ENCODE measurements at places on chromosomes 4 and X.
A peak's percentile ranks its signal among the peaks of the same experiment; 100 is the strongest.

DNA sequence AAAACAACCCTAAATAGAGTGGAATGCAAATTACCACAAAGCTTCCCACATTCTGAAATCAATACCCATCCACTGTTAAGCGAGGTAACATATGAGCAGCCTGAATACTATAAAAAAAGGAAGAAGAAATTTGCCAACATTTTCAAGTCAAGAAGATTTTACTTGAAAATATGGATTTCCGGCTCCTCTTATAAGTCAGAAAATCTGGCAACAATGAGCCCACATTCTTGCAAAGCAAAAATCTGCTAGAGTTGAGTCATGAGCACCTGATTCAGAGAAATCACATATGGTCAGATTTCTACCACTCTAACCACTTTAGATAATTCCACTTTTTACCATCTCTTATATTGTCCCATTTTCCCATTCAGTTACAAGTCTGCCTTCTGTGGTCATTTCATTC is 395.7 kb downstream of the DTHD1 start:
- no peak for DNase-seq

GRCh38 chr4:88897180-88897579 is 159.8 kb downstream of the FAM13A start:
- DNase-seq: no peak

DNA sequence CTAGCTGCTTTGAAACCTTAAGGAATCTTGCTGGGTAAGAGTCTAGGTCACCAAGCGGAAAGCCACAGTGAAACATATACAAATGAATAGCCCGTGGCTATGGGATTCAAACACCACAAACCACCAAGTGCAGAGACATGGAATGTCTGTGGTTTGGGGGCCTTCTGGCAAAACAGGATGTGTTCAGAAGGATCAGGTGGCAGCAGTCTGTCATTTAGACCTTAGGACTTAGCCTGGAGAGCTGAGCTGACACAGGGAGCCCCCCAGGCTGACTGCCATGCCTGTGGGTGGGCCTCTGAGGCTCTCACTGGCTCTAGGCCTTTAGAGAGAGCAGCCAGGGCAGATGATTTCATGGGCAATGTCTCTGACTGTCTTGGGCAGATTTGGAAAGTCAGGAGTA is 225.6 kb downstream of the FBXW7 start:
- peak; percentile 31 for DNase-seq

- DNase-seq: no peak
Measured at GRCh38 chr4:6727943-6728250, 11.9 kb downstream of the BLOC1S4 start.

DNA sequence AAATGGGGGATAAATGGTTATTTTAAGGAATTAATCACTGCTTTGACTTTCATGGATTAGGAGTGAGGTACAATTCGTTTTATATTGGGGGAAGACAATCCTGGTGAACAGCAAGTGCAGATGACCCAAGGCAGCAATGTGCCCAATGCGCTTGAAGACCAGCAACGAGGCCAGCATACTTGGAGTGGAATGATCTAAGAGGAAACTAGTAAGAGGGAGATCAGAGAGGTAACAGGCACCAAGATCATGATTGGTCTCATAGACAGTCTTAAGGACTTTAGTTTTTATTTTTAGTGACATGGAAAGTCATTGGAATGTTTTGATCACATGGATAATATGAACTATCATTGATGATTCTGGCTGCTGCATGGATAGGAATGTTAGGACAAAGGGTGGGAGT is 90.6 kb downstream of the BMPR1B start:
- DNase-seq: no peak

DNA sequence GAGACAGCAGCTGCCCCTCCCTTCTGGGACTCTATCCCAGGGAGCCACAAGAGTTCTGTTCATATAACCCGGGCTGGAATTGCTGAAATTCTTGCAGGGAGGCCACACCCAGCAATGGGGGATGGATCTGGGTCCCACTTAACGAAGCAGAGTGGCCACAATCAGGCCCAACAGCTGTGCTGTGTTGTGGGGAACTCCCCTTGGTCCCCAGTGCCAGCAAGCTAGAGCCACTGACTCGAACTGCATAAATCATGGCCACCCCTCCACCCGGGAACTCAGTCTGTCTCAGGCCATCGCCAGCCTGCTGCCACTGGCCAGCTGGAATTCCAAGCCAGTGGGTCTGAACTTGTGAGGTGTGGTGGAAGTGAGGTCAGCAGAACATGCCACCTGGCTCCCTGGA is 111.1 kb downstream of the KLF8 start:
- no peak for DNase-seq

All from AG04449 (cell line).